ENCODE measurements at places on chromosomes 2 and 18.

GRCh38 chr2:28049416-28049815, 158.9 kb downstream of the BABAM2 start:
- no peak for DNase-seq

DNA sequence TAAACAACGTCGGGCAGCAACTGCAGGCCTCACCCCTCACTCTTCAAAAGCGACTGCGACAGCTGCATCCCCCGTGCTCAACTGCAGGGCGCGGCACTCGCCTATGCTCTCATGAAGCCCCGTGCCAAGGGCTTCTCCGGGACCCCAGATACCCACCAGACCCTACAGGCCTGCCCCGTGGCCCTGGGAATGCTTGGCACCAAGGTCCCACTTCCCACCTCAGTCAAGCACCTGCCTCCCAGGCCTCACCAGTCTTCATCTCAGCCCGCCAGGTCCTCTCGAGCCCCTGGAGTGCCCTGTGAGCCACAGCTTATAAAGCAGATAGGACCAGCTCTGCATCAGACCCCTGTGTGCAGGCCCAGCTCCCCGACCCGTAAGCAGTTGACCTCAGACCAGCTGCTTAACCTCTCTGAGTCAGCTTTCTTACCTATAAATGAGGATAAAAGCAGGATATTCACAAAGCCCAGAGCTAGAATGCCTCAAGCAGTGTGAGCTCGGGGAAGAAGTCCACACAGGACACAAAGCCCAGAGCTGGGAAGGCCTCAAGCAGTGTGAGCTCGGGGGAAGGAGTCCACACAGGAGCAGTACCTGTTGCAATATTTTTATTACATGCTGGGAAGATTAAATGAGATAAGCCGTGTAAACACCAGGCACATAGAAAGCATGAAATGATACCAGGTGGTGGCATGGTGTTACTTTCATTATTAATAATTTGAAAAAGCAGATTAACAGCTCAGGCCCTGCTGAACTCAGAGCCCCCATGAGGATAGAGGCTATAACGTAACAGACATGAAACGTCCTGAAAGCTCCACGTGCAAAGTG, 96.9 kb downstream of the HDAC4 start:
- DNase-seq = no peak

- DNase-seq = no peak
Measured at GRCh38 chr18:12625241-12625640, 32.7 kb downstream of the SPIRE1 start.

- DNase-seq = no peak
Measured at GRCh38 chr2:189217541-189217940, 38.0 kb upstream of the COL5A2 start.

DNA sequence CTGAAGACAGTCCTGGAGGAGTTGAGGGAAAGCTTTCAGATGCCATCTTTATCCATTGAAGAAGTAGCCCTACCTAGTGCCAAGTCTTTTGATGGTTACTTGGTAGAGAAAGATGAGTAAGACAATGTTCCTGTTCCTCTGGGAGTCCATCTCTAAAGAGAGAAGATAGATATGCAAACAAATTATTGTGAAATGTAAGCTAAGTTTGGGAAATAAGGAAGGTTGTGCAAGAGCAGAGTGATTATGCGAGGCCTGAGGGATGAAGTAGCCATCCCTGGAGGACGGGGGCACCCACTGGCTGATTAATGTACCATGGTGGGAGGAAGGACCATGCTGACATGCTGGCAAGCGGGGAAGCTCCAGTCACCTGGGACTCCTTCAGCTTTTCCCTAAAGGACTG, 994 bp upstream of the DTNA start:
- no peak for DNase-seq

DNA sequence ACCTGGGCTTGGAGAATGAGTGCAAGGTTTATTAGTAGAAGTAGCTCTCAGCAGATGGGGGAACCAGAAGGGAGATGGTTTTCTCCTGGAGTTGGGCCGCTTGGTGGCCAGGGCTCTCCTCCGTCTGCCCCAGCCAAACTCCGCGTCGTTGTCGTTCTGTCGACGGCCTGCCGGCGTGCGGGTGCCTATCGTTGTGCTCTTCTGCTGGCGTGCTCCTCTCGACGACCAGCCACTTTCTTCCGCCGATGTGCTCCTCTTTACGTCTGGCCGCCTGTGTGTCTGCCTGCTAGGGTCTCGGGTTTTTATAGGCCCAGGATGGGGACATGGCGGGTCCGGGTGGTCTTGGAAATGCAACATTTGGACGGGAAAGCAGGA, 119.1 kb downstream of the BMPR2 start:
- DNase-seq = no peak

GRCh38 chr18:23618862-23619387, 32.6 kb upstream of the NPC1 start:
- no peak for DNase-seq

DNA sequence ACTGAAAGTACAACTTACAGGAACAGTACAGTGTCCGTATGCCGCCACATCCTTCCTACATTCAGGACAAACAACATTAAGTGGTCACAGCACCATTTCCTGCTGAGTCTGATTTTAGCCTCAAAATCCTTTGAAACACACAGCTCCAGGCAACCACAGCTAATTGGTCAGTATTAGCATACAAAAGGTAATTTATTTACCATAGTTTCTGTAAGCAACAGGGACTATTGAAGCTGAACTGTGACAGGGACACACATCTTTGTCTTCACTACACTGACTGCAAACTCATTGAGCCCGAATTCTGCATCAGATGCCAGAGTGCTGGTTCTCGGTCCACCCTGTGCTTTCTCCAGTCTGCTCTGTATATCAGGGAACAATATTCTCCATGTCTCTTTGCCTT, 151.8 kb downstream of the ST6GAL2 start:
- no peak for DNase-seq

DNA sequence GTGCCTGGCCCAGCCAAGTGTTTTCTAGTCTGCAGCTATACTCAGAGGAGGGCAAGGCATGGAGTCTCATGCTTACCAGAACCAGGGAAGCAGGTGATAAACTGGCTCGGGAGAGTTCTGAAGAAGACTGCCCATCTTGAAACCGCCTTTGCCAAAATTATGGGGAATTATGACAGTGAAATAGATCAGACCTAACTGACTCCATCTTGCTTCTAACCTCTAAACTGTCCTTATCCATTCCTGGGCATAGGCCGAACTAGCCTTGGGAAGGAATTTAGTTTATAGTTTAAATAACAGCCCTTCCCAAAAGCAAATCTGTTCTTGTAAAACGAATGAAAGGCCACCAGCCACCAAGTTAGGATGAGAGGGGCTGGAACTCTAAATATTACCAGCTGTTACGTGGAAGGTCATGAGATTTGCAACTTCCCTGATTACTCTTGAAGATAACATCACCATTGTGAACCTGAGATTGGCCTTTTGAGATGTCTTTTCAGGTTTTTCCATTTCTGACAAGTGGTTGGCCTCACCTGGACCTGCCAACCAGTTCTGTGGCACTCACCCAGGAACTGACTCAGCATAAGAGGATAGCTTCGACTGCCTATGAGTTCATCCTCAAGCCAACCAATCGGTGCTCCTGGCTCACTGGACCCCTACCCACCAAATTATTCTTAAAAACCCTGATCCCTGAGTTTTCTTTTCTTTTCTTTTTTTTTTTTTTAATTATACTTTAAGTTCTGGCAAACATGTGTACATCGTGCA, 23.4 kb downstream of the CHCHD5 start:
- no peak for DNase-seq

- DNase-seq = no peak
Measured at GRCh38 chr2:202479610-202480009, 103.5 kb downstream of the BMPR2 start.

GRCh38 chr2:99480390-99480789, 9.4 kb downstream of the REV1 start:
- DNase-seq = no peak

GRCh38 chr2:118779362-118779761, 68.1 kb downstream of the EN1 start:
- no peak for DNase-seq

DNA sequence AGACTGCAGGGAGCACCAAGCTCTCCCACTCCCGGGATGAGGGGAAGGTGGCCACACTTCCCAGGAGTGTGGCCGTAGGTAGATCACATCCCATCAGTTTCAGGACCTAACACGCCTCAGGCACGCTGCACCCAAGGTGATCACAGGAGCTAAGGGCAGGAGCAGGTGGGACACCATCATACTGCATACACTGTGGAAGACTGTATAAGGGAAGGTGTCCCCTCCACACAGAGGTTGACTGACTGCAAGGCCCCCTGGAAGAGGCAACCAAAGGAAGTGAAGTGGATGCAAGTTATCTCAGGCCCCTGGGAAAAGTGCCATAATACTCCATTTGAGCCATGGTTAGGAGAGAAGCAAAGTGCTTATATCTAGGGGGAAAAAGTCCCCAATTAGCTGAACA, 351.9 kb upstream of the SMIM21 start:
- no peak for DNase-seq

DNA sequence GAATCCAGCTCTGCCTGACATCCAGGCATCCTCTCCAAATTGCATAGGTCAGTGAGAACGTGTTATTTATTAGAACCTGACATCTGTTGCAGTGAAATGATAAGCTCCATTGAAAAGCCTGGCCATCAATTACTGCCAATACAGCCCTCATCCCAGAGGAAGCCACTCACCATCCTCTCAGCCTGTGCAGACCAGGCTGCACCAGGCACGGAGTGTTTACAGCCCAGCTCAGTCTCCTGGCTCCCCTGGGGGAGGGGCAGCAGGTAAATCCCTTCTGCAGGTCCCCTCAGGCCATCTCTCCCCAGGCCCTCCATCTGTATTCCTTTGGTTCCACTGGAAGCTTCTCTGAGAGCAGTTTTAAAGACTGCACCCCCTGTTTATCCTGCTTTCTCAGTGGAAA, 82.6 kb upstream of the FOSL2 start:
- DNase-seq = no peak

GRCh38 chr2:239298116-239298804, 102.6 kb downstream of the HDAC4 start:
- peak; percentile 71 for DNase-seq

DNA sequence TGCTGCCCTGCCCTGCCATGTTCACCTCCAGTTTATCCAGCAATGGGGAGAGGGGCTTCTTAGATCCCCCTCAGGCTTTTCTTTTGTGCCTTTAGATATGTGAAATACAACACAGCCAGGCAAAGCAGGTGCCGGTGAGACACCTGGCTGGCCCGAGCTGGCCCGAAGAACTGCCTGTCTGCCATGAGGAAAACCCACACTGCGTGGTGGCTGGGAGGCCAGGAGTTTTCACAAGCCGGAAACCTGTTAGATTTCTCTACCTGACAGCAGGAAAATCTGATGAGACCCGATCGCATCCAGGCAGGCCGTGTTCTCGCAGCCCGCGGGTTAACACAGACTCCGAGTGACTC, 5.7 kb upstream of the GAL3ST2 start:
- DNase-seq = no peak

GRCh38 chr2:96875498-96876268, 5.8 kb upstream of the SEMA4C start:
- DNase-seq = no peak

GRCh38 chr2:58502931-58503330, 261.8 kb upstream of the FANCL start:
- DNase-seq = no peak

DNA sequence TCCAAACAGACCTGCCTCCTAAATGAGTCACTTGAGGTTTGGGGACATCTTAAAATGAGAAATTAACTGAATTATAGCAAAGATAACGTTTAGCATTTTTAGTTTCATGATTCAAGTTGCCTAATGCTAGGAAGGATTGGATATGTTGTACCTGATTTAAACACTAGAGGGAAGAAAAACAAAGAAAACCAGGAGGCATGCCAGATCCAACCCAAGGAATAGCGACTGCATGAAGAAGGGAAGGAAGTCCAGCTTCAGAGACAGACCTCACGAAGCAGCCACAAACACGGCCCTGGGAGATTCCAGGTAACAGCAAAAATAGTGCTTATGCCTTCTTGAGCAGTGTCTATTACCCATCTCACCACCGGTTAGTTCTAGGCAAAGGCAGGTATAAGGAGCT, 499.9 kb upstream of the SPHKAP start:
- DNase-seq = no peak

DNA sequence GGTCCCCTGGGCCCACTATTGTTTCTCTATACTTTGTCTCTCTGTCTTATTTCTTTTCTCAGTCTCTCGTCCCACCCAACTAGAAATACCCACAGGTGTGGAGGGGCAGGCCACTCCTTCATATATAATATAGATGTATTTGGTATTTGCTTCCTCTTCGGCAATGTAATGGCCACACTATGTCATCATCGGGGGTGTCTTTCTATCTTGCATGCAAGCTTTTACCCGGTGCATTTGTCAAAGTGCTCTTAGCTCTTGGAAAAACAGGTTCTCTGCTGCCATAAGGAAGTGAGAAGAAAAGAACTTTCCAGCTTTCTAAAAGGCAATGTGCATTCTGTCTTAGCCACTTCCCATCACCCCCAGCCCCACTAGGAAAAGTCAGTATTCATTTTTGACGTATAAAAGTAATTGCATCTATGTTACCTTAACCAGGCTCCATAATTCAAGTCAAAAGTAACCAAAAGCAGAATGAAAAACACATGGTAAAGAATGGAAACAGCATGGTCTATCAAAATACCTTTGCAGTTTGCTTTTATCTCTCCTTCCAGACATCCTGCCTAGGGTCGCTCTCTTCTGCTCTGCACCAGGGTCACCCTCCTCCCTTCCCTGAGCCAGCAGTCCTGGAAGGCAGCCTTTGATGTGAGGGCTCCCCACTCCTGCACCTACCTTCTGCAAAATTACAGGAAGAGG, 27.2 kb upstream of the FHL2 start:
- DNase-seq = no peak

DNA sequence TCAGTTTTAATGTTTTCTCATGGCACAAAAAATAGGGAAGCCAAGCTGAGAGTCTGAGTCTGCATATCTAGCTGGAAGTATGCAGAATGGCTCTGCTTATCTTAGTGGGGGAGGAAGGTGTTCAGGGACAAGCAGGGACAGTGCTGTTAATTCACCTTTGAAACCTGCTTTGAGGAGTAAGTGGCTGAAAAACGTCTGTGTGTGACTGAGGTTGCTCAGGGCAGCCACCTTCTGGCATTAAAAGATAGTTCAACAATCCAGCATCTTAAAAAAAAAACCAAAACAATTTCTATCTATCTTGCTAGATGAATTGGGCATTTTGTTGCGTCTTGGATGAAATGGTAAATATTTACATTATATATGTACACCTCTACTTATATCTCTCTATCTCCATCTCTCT, 2.0 kb upstream of the TRPM8 start:
- no peak for DNase-seq

- no peak for DNase-seq
Measured at GRCh38 chr2:231665245-231666170, 42.8 kb upstream of the PTMA start.

Data from CD4-positive, alpha-beta T cell treated with Interleukin-4 for 1 hour (primary cell).